ENCODE measurements at places on chromosomes 2 and 18.

- H3K4me1 ChIP-seq, result no peaks in the 10 kb centered on the region
- no peak overlapping the region for H3K4me3 ChIP-seq
Observed at GRCh38 chr2:82675186-82675585, 1783.9 kb downstream of the SUCLG1 start.

- H3K27ac ChIP-seq, result no peak overlapping the region
- no peaks in the 10 kb centered on the region for H3K27me3 ChIP-seq
- DNase-seq, result no peak
Observed at GRCh38 chr2:127632592-127633489, 13.1 kb upstream of the GPR17 start.

GRCh38 chr18:57864615-57865121, 61.6 kb upstream of the ATP8B1 start:
- H3K4me1 ChIP-seq, result no peaks in the 10 kb centered on the region
- no peaks in the 10 kb centered on the region for H3K27me3 ChIP-seq
- no peaks in the 10 kb centered on the region for H3K36me3 ChIP-seq
- no peak overlapping the region for H3K4me3 ChIP-seq
- H3K27ac ChIP-seq, result no peak overlapping the region

DNA sequence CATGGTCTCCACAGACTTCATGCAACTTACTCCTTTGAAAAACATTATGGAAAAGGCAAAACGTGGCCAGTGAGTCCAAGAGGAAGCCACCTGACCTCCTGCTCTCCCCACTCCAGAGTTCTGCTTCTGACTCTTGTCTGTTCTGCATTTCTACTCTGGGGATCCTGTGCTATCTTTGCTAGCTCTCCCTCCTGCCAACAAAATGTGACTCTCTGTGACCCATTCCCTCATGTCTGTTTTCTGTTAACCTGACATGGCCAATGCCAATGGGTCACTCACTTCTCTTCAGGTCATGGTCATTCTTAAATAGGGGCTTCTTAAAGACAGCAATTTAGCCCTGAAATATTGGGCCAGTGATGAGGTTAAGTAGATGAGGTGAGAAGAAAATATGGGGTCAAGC, 210.3 kb downstream of the CDH20 start:
- H3K27me3 ChIP-seq, result no peaks in the 10 kb centered on the region
- no peak for DNase-seq

GRCh38 chr18:50469380-50469781, 90.5 kb upstream of the MAPK4 start:
- no peaks in the 10 kb centered on the region for H3K4me1 ChIP-seq
- no peak overlapping the region for H3K27ac ChIP-seq
- no peak overlapping the region for H3K4me3 ChIP-seq
- H3K36me3 ChIP-seq, result no peaks in the 10 kb centered on the region

- H3K4me1 ChIP-seq, result peaks cover 20% of the 10 kb centered on the region
- H3K4me3 ChIP-seq, result no peak overlapping the region
- no peak for DNase-seq
- no peak overlapping the region for H3K27ac ChIP-seq
Observed at GRCh38 chr2:88018909-88019308, 2.6 kb upstream of the RNU2-63P start.

DNA sequence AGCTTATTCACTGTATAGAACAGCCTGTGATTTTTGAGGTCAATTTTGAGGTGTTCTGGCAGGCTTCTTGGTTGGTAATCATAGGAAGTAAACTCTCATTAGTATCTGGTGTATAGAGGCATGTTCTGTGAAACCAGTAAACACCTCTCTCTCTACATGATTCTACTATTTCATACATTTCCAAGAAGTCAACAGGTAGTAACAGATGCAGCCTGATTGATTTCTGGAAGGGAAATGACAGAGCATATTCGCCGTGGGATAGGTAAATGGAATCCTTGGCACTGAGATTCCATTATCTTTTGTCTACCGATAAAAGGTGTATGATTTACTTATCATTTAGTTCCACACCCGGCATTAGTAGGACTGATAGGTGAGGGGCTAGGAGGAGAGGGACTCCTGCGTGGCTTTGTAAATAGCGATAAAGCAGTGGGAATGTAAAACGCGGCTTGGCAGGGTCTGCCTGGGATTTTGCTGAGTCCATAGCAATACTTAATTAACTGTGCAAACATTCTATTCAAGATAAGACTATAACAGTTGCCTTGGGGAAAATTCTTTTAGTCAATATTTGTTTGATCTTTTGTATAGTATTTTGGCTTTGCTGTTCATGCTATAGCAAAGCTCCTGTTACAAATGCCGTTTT, 32.3 kb downstream of the LYPD6B start:
- H3K36me3 ChIP-seq, result no peaks in the 10 kb centered on the region
- H3K27ac ChIP-seq, result no peak overlapping the region
- H3K4me1 ChIP-seq, result peaks cover 24% of the 10 kb centered on the region
- H3K4me3 ChIP-seq, result no peak overlapping the region

DNA sequence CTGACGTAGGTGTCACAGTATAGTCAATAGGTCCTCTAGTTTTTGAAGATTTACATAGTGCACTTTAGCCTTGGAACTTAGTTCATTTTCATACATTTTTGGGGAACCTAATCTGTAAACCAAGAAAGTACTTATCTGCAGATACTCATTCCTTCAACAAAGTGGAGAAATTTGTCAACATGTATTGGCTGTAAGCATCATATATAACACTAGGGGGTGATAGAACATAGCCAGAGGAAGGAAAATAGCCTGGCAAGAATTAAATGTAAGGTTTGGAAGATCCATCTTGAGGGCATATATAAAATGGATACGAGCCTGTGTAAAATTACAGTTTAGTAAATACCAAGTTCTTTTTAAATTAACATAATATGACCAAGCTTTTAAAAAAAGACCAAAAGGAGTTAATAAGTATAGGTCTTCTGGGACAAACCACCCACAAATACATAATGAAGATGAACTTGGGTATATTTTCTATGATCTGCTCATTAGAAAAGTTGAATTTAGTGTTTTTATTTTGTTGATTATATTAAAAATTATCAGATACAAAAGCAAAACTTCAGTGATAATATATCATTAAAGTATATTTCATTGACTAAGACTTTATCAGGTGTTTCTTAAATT, 18.2 kb downstream of the RPL37A start:
- no peak overlapping the region for H3K27ac ChIP-seq
- no peak overlapping the region for H3K4me3 ChIP-seq
- no peaks in the 10 kb centered on the region for H3K36me3 ChIP-seq
- DNase-seq, result no peak
- H3K4me1 ChIP-seq, result peaks cover 1% of the 10 kb centered on the region

GRCh38 chr2:63587814-63588384, 378 bp downstream of the WDPCP start:
- H3K27me3 ChIP-seq, result no peaks in the 10 kb centered on the region
- H3K4me1 ChIP-seq, result peaks cover 30% of the 10 kb centered on the region
- DNase-seq, result no peak

DNA sequence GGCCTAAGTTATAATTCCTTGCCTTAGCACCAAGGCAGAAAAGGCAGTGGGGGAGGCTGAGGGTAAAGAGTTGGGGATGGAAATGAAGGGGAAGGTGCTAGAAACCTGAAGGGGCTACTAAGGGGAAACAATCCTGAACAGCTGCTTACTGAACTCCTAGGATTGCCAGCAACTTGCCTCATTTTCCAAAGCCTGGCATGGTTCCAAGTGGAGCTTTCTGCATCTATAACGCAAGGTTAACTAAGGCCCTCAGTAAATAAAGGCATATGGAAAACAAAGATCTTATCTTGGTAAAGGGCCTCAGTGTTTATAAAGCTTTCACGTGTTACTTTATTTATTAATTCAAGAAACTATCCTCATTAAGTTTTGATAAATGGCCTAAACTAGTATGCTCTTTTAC, 10.9 kb downstream of the MEP1B start:
- H3K4me1 ChIP-seq, result no peaks in the 10 kb centered on the region
- H3K4me3 ChIP-seq, result no peak overlapping the region
- no peak for DNase-seq
- H3K27me3 ChIP-seq, result peaks cover 8% of the 10 kb centered on the region
- H3K27ac ChIP-seq, result no peak overlapping the region

- H3K4me3 ChIP-seq, result no peak overlapping the region
- H3K4me1 ChIP-seq, result peaks cover 24% of the 10 kb centered on the region
- H3K27ac ChIP-seq, result no peak overlapping the region
- no peaks in the 10 kb centered on the region for H3K27me3 ChIP-seq
- no peak for DNase-seq
Observed at GRCh38 chr2:143524559-143525401, 395.6 kb downstream of the ARHGAP15 start.

GRCh38 chr18:14031053-14031452, 101.2 kb downstream of the ZNF519 start:
- no peak for DNase-seq
- H3K27ac ChIP-seq, result no peak overlapping the region
- no peaks in the 10 kb centered on the region for H3K27me3 ChIP-seq

- H3K27me3 ChIP-seq, result no peaks in the 10 kb centered on the region
- peaks cover 15% of the 10 kb centered on the region for H3K36me3 ChIP-seq
- H3K4me1 ChIP-seq, result peaks cover 4% of the 10 kb centered on the region
Observed at GRCh38 chr2:174445248-174445647, 41.6 kb downstream of the GPR155 start.

- H3K36me3 ChIP-seq, result peaks cover 2% of the 10 kb centered on the region
- no peaks in the 10 kb centered on the region for H3K4me1 ChIP-seq
- H3K4me3 ChIP-seq, result no peak overlapping the region
- DNase-seq, result no peak
- H3K27me3 ChIP-seq, result no peaks in the 10 kb centered on the region
- H3K27ac ChIP-seq, result no peak overlapping the region
Observed at GRCh38 chr2:240507778-240508251, 50.0 kb downstream of the ANKMY1 start.

GRCh38 chr18:53551868-53552426, 672.5 kb downstream of the MBD2 start:
- no peaks in the 10 kb centered on the region for H3K27me3 ChIP-seq
- H3K4me3 ChIP-seq, result no peak overlapping the region
- H3K36me3 ChIP-seq, result no peaks in the 10 kb centered on the region

DNA sequence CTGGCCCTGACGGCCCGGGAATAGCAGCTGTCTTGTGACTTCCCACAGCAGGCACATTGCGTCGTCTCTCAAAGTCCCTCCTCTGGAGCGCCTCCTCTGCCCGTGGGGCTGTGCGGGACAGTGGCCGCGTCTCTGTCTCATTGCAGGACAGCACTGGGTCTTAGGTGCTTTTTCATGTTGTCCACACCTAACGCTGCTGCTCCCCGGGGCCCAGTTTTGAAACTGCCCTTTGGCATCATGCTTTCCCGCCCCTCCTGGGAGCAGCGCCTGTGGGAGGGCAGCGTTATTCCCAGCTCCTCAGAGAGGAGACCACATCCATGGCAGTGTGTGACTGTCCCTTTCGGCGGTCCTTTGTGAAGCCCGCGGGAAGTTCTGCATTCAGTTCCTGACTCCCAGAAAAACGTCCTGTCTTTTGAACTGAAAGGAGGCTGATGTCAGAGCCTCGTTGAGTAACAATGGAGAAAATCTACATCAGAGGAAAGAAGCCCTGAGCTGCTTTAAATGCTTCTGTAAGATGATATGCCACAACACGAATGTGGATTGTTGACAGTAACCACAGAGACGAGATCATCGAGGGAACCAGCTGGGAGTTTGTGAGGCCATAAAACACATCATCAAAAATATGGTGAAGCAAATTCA, 226.0 kb downstream of the FAM210A start:
- H3K27ac ChIP-seq, result no peak overlapping the region
- peak; percentile 9 for DNase-seq
- H3K4me1 ChIP-seq, result peaks cover 20% of the 10 kb centered on the region
- peaks cover 39% of the 10 kb centered on the region for H3K36me3 ChIP-seq

- peaks cover 20% of the 10 kb centered on the region for H3K27me3 ChIP-seq
- no peak overlapping the region for H3K4me3 ChIP-seq
- DNase-seq, result no peak
- no peak overlapping the region for H3K27ac ChIP-seq
Observed at GRCh38 chr2:206432193-206433082, 10.9 kb upstream of the ADAM23 start.

DNA sequence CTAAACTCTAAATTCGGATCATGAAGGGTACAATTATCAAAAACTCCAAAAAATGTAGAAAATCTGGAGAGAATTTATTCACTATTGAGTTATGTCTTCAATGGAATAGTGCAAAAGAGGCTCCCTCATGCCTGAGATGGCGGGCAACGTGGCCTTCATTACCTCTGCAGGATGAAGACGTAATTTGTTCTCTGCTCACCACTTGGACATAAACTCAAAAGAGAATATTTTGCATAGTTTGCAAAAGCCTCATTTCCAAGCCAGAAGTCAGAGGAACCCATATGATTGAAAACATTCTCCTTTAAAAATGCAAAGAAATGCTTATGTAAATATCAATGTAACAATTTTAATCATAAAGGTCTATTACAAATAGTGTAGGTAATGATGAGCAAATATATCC, 58.7 kb downstream of the SLC25A12 start:
- no peak for DNase-seq
- H3K27me3 ChIP-seq, result no peaks in the 10 kb centered on the region
- no peaks in the 10 kb centered on the region for H3K4me1 ChIP-seq
- peaks cover 73% of the 10 kb centered on the region for H3K36me3 ChIP-seq
- no peak overlapping the region for H3K27ac ChIP-seq
- no peak overlapping the region for H3K4me3 ChIP-seq

- H3K36me3 ChIP-seq, result no peaks in the 10 kb centered on the region
- no peak overlapping the region for H3K4me3 ChIP-seq
- no peak overlapping the region for H3K27ac ChIP-seq
- no peak for DNase-seq
- H3K4me1 ChIP-seq, result no peaks in the 10 kb centered on the region
Observed at GRCh38 chr2:176212276-176212675, 23.8 kb downstream of the HOXD1 start.

DNA sequence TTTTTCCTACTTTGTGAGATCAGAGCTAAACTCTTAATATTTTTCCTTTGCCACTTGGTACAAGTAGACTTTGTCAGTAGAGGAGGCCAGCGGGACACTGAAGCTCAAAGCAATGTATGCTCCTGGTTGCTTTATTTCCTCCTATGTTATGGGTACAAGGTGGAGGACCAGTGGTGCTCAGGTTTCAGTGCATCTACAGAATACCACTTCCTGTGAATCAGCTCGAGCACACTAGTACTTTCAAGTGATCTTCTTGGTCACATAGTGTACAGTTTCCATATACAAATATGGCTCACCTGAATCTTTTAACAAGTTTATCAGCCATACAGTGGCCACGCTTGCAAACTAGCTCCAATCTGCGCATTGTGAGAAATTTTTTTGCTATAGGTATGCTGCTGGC, 1674.8 kb upstream of the TMEFF2 start:
- no peak overlapping the region for H3K27ac ChIP-seq
- H3K4me3 ChIP-seq, result no peak overlapping the region
- H3K27me3 ChIP-seq, result no peaks in the 10 kb centered on the region
- no peak for DNase-seq
- no peaks in the 10 kb centered on the region for H3K4me1 ChIP-seq

Data from T-helper 2 cell treated with Interferon-gamma antibody and Interleukin-4, amounts not matched to agents 5 μg/mL and 100 μg/mL, for 36 hours (primary cell).